ENCODE measurements at places on chromosomes 12 and 14. TPM values are rescaled to one million over a fixed set of nuclear protein-coding genes. Genes with fewer than 3 reads are reported as not detected.

GRCh38 chr12:130081117-130081805 lies 81.0 kb upstream of the FZD10 start:
- DNase-seq = no peak

DNA sequence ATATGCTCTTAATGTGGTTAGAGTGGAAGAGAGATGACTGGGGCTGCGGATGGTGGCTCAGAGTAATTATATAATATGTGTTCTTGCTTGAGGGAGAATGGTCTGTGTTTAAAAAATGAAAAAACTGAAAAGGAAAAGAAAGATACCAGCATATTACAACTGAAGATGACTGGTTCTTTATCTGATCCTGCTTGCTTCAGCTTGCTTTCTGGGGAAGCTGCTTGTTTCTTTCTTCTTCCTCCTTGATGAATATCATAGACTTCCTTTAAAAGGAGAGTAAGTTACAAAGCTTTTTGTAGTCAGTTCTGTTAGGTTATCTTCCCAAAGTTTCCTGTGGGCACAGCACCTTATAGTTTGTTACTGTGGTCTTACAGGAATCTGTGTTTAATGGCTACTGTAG lies 210.9 kb downstream of the ERC1 start:
- DNase-seq = no peak

Gene PTCSC3
- not detected for total RNA-seq

DNA sequence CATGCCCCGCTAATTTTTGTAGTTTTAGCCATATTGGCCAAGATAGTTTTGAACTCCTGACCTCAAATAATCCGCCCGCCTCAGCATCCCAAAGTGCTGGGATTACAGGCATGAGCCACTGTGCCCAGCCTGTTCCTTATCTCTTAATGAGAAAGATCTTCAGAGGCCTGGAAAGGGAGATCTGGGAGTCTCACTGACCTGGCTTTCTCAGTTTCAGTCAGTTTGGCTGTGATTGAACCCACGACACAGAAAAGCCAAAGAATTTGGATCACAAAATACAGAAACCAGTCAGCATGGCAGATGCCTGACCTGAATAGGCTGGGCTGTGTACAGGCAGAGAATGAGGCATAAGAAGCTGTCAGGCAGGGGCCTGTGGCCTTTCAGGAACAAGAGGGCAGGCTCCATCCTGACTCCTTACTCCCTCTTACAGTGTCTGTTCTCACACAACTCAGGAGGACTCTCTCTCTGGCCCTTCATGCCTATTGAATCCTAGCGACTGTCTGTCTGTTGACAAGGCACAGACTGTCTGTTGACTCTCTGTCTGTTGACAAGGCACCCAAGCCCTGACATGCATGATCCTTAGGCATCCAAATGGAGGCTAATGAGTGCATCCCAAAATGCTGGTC lies 366.5 kb upstream of the CCDC196 start:
- DNase-seq = no peak

GRCh38 chr12:5276327-5276880 lies 155.5 kb upstream of the NTF3 start:
- DNase-seq = no peak

Gene YARS2
- total RNA-seq = 23.8 TPM

Gene APOF
- not detected for total RNA-seq

Gene DNAH10
- total RNA-seq = 0.99 TPM

Gene DTX1
- 9.0 TPM for total RNA-seq

- no peak for DNase-seq
Observed at GRCh38 chr12:106945261-106945851, 10.4 kb upstream of the TMEM263 start.

Gene ANKS1B
- total RNA-seq = 10.7 TPM

DNA sequence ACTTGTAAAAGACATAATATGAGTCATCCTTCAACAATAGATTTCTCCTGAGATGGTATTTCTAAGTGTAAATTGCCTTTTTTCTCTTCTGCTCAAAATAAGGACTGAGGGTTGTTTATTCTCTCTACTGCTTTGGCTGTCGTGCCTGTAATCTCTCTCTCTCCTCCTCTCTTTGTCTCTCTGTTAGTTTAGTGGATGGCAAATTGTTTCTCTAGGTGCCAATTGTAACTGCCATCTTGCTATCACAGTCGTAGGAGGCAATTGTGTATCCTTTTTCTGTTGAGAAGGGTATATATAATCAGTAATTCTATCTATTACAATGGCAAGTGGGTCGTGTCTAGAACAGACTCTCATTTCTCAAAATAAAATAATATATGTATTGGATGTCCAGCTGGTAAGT lies 545.0 kb upstream of the FBXO33 start:
- no peak for DNase-seq

DNA sequence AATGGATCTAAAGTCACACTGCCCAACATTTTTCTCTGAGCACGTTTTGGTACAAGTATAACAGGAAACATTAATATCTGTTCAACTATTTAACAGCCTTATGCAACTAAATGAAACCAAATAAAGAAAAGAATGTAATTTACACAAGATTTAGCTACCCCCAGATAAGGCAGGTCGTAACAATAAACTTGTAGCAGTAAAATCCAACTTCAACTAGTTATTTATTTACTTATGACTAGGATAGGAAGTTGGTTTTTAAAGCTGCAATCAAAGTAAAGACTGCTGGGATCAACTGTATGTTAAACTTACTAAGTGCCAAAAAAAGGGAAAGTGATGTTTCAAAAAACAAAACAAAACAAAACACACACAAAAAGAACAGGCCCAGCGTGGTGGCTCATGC lies 30.9 kb downstream of the FERMT2 start:
- DNase-seq = no peak

Gene CLEC6A
- not detected for total RNA-seq

Gene ATF1
- 36.4 TPM for total RNA-seq

Gene CMKLR1
- total RNA-seq = 10.0 TPM

Gene GARIN6
- total RNA-seq = not detected

- DNase-seq = no peak
Observed at GRCh38 chr14:67396381-67396970, 15.5 kb downstream of the PLEK2 start.

- DNase-seq = no peak
Observed at GRCh38 chr12:68113644-68114043, 45.9 kb downstream of the IFNG start.

Gene TRPV4
- 4.2 TPM for total RNA-seq

DNA sequence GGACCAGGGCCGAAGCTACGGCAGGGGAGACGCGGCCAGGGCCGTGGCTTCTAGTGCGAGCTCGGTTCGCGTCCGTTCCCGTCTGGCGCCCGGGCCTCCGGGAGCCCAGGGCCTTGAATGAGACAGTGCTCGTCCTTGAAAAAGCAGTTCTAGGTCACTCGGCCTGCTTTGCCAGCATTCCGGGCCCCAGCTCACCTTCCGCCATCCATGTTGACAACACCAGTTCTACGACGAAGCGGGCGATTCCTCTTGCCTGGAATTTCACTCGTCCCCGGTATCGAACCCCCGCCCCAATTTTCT lies 4.5 kb downstream of the OR10AD1 start:
- no peak for DNase-seq

Gene RPL10L
- not detected for total RNA-seq

GRCh38 chr14:60514741-60515491 lies 6.0 kb downstream of the SIX6 start:
- DNase-seq = no peak

Gene CLEC14A
- 15.0 TPM for total RNA-seq

DNA sequence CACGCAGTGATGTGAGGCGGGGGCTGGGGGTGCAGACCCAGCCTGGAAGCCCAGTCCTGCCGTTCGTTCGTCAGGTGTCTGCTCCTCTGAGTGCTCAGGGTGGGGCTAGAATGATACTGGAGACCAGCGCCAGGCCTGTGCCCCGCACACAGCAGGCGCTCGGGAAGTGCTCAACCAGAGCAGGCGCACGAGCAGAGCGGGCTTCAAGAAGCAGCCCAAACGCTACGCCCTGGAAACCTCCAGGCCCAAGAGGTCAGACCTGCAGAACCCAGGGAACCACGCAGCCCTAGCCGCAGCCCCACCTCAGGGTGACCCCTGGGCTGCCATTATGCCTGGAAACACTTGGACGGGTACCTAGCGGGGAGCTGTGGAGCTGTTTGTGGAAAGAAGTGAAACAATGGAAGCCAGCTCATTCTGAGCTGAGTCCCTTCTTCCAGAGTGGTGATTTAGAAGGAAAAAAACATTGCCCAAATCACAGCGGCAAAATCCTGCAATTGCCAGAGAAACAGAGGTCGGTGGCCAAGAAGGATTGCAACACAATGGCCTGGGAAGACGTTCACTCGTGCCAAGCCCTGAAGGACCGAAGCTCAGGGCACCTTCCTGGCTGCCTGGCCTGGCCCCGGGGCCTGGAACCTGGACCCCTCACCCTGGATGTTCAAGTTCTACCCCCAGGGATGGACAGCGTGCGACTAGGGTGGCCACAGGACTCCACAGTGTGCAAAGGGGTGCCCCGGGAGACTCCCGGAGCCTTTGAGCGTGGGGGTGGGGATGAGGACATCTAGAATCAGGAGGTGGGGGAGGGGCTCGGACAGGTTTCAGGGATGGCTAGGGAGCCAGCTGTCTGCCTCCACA lies 40.4 kb upstream of the DIO3 start:
- no peak for DNase-seq

GRCh38 chr12:574475-575128 lies 88.6 kb downstream of the NINJ2 start:
- no peak for DNase-seq

- DNase-seq = no peak
Observed at GRCh38 chr12:120473807-120474615, 4.5 kb upstream of the SRSF9 start.

DNA sequence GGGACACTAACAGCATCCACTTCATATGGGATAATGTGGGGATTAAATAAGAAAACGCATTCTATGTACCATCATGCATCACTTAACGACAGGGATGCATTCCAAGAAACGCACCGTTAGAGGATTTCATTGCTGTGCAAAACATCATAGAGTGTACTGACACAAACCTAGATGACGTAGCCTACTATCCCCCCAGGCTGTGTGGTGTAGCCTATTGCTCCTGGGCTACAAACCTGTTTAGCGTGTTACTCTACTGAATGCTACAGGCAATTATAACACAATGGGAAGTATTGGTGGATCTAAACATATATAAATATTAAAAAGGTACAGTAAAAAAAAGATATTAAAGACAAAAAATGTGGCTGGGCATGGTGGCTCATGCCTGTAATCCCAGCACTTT lies 230.6 kb downstream of the KSR2 start:
- no peak for DNase-seq

Measured in skin of body (tissue), 3 donors.